Stimulated activated CD8-positive, alpha-beta memory T cell treated with anti-CD3 and anti-CD28 coated beads, Interleukin-12 subunit alpha, Interleukin-12 subunit beta, amount 100 ng/mL, for 1 hour (primary cell): ENCODE measurements at places on chromosomes 1 and 21.

DNA sequence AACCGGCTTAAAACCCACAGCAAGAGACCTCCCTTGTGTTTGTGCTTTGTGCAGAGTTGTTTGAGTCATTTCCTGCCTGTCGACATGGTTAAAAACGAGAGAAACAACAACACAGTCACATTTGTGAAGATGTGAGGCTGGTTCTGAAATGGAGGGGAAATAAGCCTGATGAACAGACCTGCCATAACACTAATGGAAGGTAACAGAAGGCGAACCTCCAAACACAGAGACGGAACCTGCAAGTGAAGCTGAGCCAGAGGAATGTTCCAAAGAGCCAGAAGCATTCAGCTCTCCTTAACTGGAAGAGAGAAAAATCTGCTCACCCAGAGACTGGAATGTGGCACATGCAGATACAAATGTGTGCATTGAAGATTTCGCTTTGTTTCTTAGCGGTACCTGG is 53.2 kb upstream of the RAVER2 start:
- no peak for DNase-seq

DNA sequence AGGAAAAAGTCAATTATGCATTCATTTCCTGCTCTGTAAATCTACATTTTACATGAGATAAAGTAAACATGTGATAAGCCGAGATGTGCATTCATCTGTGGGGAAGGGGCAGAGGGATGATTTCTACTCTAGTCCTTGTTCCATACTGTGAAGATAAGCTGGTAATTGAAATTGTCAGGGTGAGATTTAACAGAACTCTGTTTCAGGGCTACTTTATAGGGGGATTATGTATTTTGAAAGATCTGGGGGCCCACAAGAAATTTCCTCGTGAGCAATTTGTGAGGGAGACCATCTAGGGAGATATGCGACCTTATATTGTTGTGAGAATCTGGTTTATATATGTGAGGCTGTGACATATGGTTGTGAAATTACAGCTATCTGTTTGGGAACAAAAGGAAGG is 73.1 kb upstream of the KCNK1 start:
- DNase-seq = no peak

- no peak for DNase-seq
Measured at GRCh38 chr1:16612332-16613172, 812 bp downstream of the NBPF1 start.

GRCh38 chr1:210618369-210618768 is 289.7 kb downstream of the HHAT start:
- no peak for DNase-seq

- DNase-seq = no peak
Measured at GRCh38 chr1:155893389-155894142, 17.6 kb downstream of the RIT1 start.

GRCh38 chr21:38277501-38278131 is 20.8 kb downstream of the KCNJ15 start:
- DNase-seq = no peak

DNA sequence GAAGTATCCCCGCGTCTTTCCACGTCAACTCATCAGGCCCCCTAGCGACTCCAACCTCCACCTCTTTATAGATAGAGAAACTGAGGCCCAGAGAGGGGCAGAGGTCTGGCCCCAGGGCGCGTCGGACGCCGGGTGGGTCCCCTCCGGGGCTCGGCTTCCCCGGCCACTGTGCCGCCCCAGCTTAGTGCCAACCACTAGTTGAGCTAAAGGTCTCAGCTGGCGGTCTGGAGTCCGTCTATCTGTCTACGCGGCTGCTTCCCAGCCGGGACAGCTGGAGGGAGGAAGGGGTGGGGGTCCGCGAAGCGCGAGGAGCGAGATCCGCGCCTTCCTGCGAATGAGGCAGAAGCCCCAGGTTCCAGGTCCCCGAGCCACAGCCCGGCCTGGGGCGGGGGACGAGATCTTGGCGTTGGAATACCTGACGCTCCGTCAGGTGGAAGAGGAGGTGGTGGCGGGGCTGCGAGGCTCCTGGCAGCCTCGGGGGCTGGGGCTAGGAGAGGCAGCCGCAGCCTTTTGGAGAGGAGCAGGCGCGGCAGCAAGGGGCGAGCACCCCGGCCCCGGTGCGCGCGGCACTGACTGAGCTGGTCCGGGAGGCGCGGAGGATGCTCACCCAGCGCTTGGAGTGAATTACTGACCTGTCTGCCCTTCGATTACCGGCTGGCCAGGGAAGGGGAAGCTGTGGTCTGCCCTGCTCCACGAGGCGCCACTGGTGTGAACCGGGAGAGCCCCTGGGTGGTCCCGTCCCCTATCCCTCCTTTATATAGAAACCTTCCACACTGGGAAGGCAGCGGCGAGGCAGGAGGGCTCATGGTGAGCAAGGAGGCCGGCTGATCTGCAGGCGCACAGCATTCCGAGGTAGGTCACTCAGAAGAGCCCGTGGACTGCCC is 937 bp downstream of the PODN start:
- DNase-seq = no peak
